Upper lobe of left lung (tissue), 6 donors: ENCODE measurements at places on chromosomes 5 and 9. TPM values are rescaled to one million over a fixed set of nuclear protein-coding genes. Genes with fewer than 3 reads are reported as not detected.

The COL15A1 gene
- total RNA-seq = 17.9 TPM

The FOXD4 gene
- total RNA-seq = 0.30 TPM

GRCh38 chr5:133714161-133714915 lies 102.0 kb upstream of the FSTL4 start:
- DNase-seq = no peak

The HSPA9 gene
- 89.1 TPM for total RNA-seq

DNA sequence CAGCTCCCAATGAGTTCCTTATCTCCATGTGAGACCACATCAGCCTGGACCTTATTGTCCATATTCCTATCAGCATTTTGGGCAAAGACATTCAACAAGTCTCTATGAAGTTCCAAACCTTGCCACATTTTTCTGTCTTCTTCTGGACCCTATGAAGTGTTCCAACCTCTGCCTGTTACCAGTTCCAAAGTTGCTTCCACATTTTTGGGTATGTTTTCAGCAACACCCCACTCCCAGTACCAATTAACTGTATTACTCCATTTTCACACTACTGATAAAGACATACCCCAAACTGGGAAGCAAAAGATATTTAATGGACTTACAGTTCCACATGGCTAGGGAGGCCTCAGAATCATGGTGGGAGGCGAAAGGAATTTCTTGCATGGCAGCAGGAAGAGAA lies 548.5 kb downstream of the CHSY3 start:
- DNase-seq = no peak

GRCh38 chr5:77924081-77924480 lies 147.9 kb upstream of the TBCA start:
- DNase-seq = no peak

DNA sequence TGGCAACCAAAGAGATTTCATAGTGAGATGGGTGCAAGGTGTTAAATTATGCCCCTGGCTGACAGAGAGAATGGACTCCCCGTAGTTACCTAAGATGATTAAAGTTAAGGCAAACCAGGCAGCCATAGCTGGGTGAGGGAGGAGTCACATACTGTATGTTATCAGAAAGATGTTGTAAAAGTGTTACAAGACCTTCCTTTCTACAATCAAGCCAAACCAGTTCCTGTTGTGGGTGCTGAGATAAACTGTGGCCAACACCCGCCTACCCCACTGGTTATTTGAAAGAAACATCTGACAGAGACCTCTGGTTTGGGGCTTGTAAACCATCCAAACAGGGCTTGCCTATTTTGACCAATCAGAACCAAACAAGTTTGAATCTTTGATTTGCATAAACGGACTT lies 684.7 kb upstream of the NUDT12 start:
- no peak for DNase-seq

DNA sequence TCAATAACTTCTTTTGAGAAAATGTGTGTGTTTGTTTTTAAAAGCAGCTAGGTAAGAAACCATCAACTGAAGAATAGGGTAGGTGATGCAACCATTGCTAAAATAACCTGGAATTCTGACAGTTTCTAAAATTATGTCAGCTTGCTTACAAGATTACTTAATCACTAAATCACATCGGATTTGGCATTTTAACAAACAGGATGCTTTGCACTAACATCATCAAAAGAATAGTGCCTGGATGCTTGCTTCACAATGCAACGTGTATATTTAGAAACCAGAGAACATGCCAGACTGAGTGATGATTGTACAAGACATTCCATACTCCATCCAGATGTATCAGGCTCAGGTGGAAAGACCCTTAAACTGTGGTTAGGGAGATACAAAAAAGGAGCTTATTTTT lies 43.9 kb downstream of the PAM start:
- no peak for DNase-seq

DNA sequence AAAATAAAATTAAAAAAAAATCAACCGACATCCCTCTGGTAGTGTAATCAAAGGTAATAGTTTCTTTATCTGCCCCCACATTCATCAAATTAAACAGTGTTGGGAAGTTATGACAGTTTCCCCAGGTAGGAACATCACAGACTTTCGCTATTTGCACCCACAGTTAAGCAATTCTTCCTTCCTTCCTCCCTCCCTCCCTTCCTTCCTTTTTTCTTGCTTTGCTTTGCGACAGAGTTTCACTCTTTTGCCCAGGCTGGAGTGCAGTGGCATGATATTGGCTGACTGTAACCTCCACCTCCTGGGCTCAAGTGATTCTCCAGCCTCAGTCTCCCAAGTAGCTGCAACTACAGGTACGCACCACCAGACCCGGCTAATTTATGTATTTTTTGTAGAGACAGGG lies 10.8 kb upstream of the BICD2 start:
- DNase-seq = no peak

The KIF12 gene
- total RNA-seq = 3.3 TPM
